ENCODE measurements at places on chromosomes 6 and 20.

- no peak for DNase-seq
Observed at GRCh38 chr20:40778894-40779496, 90.0 kb upstream of the MAFB start.

DNA sequence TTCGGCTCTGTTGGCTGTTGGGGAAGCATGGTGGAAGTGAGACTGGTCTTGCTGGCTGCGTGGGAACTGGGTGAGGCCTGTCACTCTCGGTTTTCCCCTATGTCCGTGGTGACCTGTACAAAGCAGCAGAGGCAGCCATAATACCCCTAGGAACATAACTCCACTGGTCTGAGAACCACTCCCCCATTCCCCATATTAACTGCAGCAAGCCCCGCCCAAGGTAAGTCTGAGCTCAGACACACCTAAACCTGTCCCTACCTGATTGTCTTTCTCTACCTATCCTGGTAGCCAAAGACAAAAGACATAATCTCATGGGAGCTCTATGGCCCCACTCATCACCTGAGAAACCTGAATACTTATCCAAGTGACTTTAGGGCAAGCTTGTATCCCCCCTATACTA, 156.3 kb upstream of the PHACTR1 start:
- DNase-seq = no peak

DNA sequence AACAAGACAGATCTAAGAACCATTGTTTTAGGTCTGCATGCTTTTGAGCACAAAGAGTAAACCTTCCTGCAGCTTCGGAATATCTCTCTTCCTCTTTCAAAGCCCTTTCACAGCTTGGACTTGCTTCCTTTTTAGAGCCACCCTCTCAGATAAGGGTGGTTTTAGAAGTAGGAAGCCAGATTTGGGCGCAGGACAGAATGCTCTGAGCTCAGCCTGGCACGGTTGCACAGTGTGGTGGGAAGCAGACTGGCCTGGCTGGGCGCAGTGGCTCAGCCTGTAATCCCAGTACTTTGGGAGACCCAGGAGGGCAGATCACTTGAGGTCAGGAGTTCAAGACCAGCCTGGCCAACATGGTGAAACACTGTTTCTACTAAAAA, 35.6 kb upstream of the PNRC1 start:
- no peak for DNase-seq

DNA sequence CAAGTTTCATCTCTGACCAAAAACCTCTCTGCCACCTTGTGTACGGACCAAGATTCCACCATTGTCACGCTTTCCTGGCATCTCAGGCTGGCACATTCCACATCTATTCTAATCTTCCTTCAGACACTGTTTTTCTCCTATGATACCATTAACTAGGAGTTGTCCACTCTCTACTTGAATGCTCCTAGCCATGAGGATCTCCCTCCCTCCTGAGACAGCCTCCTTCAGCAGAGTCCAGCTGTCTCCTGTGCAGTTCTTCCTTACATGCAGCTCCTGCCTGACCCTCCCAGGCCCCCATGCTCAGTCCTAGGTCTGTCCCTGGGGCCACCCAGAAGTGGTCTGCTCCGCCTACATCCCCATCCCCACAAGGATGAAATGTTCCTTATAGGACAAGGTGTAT, 90.9 kb downstream of the CHMP4B start:
- DNase-seq = no peak
